ENCODE measurements at places on chromosomes 6 and 20. TPM values are rescaled to one million over a fixed set of nuclear protein-coding genes. Genes with fewer than 3 reads are reported as not detected.

The SCGN gene
- not detected for total RNA-seq

The RSPO4 gene
- 1.4 TPM for total RNA-seq

The HSPA1L gene
- 0.55 TPM for total RNA-seq

The ITPA gene
- 140 TPM for total RNA-seq

The DEFB132 gene
- total RNA-seq = not detected

The HUS1B gene
- 0.22 TPM for total RNA-seq

The FAXC gene
- 4.7 TPM for total RNA-seq

The SLC35D3 gene
- 0.42 TPM for total RNA-seq

The UBR2 gene
- total RNA-seq = 18.7 TPM

The FOXP4 gene
- total RNA-seq = 11.5 TPM

The SNPH gene
- 4.0 TPM for total RNA-seq

All from H7 (cell line).